ENCODE measurements at places on chromosomes 12 and 14.

- DNase-seq = no peak
These were observed 261.9 kb downstream of the TMEM132D start for GRCh38 chr12:129641926-129642325.

DNA sequence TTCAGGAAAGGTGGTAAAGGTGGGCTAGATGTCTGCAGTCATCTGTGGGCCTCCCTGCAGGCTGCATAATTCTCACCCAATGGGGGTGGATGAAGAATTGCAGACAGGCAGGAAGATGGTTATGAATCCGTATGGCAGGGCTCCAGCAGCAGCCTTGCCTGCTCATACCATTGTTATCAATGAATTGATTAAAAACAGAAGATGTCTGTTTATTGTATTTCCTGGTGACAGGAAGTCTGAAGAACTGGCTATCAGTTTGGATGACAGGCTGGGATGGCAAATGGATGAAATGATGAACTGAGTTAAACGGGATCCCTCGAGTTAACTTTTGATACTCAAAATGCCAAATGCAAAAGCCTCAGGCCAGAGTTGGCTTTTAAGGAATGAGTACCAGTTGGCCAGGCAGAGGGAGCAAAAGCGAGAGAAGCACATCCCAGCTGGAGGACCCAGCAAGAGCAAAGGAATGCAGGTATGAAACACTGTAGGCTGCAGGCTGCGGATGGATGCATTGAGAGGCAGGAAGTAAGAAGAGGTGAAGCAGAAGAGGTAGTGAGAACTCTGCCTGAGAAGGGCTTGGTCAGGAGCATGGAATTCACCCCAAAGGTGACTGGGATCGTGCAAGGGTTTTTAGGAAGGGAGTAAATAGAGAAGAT is 550.0 kb upstream of the TBX3 start:
- DNase-seq = no peak

- DNase-seq = no peak
These were observed 69.1 kb downstream of the TMEM260 start for GRCh38 chr14:56648508-56649301.

DNA sequence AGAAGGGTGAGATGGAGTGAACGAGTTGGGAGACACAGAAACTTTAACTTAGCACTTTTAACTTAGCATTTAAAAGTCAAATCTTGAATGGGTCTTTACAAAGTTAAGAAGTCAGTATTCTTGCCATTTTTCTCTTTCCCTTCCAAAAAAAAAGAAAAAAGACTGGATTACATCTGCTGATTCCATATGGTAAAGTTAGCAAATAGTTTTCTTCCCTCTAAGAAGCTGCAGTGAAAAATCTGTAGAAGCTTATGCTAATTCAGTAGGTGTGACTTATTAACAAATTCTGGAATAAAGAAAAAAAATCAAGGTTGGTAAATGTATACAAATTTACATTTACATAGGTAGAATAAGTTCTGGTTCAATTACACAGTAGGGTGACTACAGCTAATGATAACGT is 50.9 kb downstream of the COCH start:
- no peak for DNase-seq

DNA sequence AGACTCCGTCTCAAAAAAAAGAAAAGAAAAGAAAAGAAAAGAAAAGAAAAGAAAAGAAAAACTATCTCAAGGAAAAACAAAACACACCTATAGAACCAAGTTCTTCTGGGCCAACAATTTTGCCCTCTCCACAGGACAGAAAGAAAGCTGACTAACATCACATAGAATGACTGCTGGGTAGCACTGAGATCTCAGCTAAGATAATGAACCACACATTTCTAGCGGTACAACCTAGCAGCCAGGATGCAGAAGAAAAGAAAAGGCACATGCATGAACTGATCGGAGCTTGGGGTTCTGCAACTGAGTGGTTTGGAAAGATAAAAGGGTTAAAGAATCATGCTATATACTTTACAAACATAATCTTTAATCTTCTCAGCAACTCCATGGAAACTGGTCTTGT is 19.5 kb downstream of the TMED10 start:
- DNase-seq = no peak

- DNase-seq = no peak
These were observed 51.3 kb upstream of the ZFP36L1 start for GRCh38 chr14:68844210-68844545.

DNA sequence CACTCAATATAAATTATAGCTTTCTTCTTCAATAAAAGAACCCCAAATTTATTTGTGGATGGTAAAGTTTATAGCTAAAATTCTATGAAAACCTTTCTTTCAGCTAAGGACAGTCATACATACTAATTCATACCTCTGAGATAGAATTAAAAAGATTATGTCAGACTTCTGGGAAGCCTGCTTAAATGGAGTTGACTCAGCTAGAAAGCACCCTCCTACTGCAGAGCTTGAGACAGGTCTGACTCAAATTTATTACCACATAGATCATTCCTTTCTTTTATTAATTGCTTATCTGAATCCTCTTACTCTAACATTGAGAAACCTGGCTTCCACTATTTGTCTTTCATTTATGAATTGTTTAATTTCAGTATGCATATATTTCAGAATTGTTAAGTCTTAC is 1007.0 kb upstream of the LRFN5 start:
- no peak for DNase-seq

- no peak for DNase-seq
These were observed 248.0 kb downstream of the PDZRN4 start for GRCh38 chr12:41436076-41436475.

GRCh38 chr12:132593521-132593920 is 16.9 kb downstream of the LRCOL1 start:
- DNase-seq = no peak

- DNase-seq = no peak
These were observed 3.5 kb downstream of the FOS start for GRCh38 chr14:75282170-75282554.

DNA sequence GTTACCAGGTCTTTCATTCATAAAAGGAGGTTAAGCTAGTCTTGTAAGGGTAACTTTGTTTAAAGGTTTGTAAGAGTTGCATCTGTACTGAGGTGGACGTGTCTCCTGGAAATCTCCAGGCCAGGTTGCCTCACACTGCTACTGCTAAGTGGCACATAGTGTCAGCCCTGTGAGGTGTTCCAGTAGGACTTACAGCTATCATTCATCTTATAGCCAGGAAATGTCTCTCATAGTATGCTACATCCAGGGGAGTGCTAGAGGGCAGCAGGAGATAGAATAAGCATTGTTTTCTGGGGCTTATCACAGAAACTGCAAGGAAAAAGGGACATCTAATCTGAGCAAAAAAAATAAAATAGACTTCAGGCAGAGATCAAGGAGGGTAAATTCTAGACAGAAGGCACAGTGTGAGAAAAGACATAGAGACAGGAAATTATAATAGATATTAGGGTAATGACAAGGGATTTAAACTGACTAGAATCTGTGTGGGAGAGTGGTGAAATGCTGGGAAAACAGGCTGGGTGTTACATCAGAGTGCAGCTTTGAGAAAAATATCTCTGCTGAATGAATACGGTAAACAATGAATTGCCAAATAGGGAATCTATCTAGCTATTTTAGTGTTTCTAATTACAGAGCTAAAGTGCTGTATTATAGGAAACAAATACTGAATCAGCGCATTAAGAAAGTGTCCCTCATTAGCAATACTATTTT is 205.1 kb upstream of the ABCD2 start:
- no peak for DNase-seq

DNA sequence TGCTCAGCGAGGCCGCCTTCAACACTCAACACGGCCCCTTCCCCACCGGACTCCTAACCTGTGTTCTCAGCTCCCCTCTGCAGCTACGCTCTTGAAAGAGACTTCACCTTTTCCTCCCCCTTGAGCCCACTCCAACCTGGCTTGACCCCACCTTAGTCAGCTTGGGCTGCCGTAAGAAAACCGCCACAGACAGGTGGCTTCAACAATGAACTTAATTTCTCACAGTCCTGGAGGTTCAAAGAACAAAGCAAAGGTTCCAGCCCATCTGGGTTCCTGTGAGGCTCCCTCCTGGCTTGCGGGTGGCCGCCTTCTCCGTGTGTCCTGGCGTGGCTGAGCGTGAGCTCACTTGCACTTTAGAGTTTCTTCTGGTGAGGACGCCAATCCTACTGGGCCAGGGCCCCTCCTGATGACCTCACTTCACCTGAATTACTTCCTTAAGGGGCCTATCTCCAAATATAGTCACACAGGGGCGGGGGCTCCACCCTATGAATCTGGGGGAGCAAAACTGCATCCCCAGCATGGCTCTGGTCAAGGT is 138.8 kb downstream of the CALM1 start:
- DNase-seq = no peak

DNA sequence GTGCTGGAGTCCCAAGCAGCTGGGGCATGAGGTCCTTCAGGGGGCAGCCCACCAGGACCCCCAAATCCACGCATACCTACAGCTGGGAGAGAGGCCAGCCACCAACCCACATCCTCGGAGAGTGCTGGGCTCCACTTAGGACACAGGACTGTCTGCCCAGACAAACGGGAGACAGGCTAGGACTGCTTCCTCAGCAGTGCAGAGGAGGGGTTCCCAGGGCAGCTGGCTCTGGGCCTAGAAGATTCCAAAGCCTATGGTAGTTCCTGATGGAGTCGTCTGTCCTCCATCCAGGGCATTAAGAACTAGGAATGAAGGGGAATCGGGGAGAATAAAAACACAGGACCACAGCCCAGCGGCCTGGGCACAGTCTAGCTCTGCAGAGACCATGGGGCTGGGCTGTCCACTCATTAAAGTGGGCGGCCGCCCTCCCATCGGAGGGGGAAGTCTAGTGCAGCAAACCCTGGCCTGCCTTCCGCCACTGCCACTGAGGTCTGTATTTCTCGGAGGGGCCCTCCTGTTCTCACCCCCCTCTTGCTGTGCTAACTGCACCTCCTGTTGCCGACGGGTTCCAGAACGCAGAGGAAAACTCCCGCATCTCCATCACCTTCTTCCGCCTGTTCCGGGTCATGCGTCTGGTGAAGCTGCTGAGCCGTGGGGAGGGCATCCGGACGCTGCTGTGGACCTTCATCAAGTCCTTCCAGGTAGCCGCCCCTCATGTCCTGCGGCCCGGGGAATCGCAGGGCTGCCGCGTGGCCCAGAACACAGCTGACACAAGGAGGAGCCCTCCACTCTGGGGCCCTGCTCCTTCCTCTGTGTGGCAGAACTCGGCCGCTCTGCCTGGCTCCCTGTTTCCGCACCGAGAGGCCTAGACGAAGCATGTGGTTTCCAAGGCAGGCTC is 143.5 kb upstream of the FKBP4 start:
- no peak for DNase-seq

- DNase-seq = no peak
These were observed 42.1 kb downstream of the PRMT8 start for GRCh38 chr12:3532931-3533702.

- no peak for DNase-seq
These were observed 272.6 kb downstream of the FOXG1 start for GRCh38 chr14:29039171-29039570.

GRCh38 chr12:108547686-108548085 is 13.3 kb downstream of the SART3 start:
- DNase-seq = no peak

GRCh38 chr14:104682107-104682593 is 7.3 kb upstream of the INF2 start:
- DNase-seq = no peak

- DNase-seq = no peak
These were observed 34.6 kb downstream of the ATF7 start for GRCh38 chr12:53591301-53592206.

- DNase-seq = no peak
These were observed 190.3 kb downstream of the KLHL28 start for GRCh38 chr14:44771496-44771895.

DNA sequence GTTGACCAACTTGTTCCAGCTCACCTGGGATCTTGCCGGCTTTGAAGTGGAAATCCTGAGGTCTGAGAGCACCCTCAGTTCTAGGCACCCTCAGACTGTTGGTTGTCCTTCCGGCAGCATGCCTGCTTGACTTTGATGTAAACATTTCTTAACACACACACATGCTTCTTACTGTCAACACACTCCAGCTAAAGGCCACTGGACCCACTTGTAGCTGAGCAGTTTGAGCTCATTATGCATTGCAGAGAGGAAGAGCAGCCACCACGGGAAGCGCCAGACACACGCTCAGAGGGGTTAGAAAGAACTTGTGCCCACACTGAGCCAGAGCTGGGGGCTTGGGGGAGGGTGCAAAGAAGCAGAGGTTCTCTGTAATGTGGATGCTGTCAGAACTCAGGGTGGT is 55.8 kb downstream of the TNFAIP2 start:
- DNase-seq = no peak

DNA sequence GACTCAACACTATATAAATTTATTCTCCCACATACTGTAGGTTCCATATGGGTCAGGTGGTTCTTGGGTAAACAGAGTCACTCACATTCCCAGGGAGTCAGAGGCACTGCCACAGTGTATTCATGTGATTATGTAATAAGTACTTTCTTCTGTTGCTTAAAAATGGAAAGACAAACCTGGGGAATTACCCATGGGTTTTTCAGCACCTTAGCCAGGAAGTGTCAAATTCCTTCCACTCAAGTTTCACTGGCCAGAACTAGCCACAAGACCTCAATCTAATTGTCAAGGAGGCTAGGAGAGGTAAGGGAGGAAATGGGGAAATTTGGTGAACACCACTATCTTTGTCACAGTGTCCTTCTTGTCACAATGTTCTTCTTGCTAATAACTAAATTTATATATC is 333.2 kb upstream of the MDGA2 start:
- no peak for DNase-seq

DNA sequence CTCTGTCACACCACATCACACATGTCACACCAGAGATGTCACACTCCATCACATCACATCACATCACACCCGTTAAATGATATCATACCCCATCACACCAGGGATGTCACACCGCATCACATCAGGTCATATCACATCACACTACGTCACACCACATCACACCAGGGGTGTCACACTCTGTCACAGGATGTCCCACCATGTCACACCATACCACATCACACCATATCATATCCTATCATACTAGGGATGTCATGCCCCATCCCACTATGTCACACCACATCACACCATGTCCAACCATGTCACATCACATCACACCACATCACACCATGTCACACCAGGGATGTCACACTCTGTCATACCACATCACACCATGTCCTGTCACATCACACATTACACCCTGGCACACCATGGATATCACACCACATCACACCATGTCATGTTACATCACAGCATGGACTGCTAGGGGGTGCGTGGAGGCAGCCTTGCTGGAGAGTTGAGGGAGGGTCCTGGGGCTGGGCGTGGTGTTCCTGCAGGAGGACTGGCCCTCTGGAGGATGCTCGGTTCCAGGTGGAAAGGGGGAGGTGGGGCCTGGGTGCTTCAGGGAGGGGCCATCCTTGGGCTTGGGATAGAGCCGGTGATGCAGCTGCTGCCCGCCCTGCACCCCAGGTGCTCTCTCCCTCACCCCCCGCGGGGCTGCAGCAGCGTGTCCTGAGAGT is 134.6 kb downstream of the TMEM121 start:
- DNase-seq = no peak

- DNase-seq = no peak
These were observed 976 bp downstream of the PEX5 start for GRCh38 chr12:7190268-7191055.
